Activated CD8-positive, alpha-beta memory T cell treated with anti-CD3 and anti-CD28 coated beads for 48 hours (primary cell): ENCODE measurements at places on chromosomes 3 and 15.

DNA sequence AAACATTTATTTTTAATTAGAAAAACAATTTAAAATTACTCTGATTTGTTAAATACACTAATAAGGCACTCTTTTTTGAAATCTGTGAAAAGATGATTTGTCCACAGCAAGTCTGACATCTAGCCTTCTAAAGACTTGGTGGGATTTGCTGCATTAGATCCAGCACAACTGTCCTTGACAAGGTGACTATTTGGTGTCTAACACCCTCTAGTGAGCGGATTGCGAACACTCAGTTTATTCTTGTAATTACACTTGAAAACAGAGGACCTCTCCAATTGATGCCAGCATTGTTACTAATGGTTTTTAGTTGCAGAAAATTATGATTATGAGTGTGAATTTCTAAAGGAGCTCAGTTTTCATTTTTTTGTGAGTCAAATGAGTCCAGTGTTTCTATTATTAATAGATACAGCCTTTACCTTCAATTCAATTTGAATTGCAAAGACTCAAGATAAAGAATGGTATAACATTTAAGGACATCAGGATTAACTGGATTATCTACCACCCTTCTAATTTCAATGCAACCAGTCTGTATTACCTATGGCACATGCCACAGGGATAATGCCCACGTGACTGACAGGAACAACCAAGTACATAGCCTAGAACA is 29.7 kb upstream of the STRIT1 start:
- no peak for DNase-seq

- no peak for DNase-seq
Measured at GRCh38 chr3:130969621-130970020, 57.0 kb downstream of the ASTE1 start.

- no peak for DNase-seq
Measured at GRCh38 chr15:91660174-91660649, 193.3 kb upstream of the SLCO3A1 start.

DNA sequence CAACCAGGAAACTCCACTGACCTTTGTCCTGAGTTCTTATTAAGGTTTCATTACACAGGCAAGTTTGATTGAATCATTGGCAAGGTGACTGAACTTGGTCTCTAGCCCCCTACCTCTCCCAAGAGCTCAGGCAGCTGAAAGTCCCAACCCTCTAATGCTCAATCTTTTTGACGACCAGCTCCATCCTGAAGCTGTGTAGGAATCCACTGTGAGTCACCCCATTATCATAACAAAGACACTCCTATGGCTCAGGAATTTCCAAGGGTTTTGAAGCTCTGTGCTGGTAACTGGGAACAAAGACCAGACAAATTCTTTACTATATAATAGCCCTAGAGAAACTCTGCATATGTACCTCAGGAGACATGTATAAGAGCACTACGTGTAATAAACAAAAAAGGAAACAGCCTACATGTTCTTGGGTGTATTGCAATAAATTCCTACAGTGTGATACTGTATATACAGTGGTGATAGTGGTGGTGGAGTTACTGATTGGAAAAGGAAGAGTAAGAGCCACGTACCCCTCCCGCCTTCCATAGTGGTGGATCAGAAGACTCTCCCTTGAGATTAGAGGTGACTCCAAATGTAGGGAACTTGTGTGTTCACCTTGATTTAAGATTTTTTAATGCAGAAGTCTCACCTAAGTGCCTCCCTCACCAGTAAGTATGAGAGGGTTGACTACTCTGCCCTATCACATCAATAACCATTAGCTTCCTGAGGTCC is 116.6 kb downstream of the ST8SIA2 start:
- DNase-seq, result no peak

- DNase-seq, result no peak
Measured at GRCh38 chr3:157692468-157692867, 189.3 kb upstream of the VEPH1 start.

GRCh38 chr3:192207651-192208050 is 519.7 kb downstream of the FGF12 start:
- DNase-seq, result no peak

- no peak for DNase-seq
Measured at GRCh38 chr3:11591391-11592282, 52.1 kb downstream of the VGLL4 start.

GRCh38 chr3:183460081-183461055 is 31.9 kb upstream of the MCF2L2 start:
- DNase-seq, result no peak

DNA sequence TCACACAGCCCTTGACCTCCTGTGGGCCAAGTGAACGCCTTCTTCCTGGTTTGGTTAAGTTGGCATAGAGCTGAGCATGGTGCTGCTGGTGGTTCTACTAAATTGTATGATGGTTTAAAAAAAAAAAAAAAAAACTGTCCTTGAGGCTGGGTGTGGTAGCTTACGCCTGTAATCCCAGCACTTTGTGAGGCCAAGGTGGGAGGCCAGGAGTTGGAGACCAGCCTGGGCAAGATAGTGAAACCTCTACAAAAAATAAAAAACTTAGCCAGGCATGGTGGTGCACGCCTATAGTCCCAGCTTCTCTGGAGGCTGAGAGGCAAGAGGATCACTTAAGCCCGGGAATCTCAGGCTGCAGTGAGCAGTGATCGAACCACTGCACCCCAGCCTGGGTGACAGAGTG is 58.9 kb upstream of the FLNB start:
- no peak for DNase-seq
